ENCODE measurements at places on chromosomes 6 and 20.

- DNase-seq: no peak
These were observed 37.5 kb downstream of the SRC start for GRCh38 chr20:37383229-37383989.

GRCh38 chr20:14957402-14957801 lies 620.0 kb upstream of the FLRT3 start:
- DNase-seq: no peak

DNA sequence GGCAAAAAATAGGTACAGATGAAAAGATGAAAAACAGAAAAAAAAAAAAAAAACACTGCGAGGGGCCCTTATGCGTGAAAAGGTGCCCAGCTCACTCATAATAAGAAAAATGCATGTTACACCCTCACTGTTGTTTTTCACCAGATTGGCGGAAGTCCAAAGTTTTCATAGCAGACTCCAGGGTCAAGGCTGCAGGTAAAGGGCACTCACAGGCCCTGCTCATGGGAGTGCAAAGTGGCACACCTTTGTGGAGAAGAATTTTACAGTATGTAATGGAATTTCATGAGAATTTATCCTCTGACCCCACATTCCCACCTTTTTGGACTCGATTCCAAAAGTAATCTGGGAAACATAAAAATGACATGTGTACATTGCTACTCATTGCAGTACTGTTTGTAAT lies 108.2 kb downstream of the CDKAL1 start:
- no peak for DNase-seq

DNA sequence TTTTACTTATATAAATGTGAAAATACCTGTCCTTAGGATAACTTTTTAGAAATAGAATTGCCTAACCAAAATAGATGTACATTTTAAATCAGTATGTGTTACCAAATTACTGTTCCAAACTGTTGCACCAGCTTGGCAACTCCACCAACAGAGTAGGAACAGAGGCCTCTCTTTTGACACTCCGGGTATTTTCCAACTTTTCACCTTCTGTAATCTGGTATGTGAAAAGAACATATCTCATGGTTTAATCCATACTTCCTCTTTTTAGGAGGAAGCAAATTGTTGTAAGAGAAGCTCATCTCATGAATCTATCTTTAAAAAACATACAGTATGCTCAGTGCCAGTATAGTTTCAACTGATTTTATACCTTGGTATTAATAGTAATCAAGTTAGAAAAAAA lies 24.9 kb downstream of the RNF144B start:
- DNase-seq: no peak
